ENCODE measurements at places on chromosomes 4 and X.

DNA sequence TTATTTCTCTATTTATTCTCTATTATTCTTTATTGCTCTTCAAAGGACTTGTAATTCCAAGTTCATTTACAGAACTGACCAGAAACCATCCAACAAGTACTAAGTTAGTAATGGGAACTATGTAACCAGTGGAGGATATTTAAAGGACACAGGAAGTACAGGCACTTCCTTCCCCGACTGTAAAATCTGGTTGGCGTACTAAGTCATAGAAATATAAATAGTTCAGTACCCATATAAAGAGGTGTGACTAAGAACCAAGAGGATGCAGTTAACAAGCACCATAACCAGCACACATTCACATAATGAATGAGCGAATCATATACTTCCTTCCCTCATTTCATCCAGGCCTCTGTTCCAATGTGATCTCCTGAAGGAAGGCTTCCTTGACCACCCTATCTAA, 3.6 kb upstream of the EIF4E start:
- DNase-seq = peak; percentile 57

- DNase-seq = no peak
Observed at GRCh38 chrX:49019599-49020249, 17.7 kb upstream of the GRIPAP1 start.

GRCh38 chr4:178632415-178632814, 1190.2 kb upstream of the AGA start:
- no peak for DNase-seq

DNA sequence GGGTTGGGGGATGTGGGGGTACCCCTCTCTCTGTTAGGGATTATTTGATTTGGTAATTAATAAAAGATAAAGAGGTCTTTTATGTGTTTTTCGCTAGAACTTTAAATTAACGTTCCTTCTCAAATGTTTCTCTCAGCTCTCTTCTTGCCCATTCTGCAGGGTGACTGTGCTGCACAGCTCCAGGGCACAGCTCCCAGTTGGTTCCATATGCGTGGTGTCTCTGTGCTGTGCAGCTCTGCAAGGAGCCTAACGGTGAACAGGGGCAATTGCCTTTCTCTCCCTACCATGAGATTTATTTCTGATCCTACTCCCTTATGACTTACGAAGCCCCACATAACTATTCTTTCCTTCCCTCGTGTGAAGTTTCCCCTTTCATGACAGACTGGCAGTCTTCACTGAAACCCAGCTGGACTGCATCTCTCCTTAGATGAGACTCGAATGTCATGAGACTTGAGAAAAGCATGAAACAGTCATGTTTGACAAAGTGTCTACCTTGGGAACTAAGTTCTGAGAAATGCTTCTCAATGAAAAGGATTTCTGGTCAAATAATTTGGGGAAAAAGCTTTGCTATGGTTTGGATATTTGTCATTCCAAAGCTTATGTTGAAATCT, 50.2 kb upstream of the SPRY1 start:
- no peak for DNase-seq

DNA sequence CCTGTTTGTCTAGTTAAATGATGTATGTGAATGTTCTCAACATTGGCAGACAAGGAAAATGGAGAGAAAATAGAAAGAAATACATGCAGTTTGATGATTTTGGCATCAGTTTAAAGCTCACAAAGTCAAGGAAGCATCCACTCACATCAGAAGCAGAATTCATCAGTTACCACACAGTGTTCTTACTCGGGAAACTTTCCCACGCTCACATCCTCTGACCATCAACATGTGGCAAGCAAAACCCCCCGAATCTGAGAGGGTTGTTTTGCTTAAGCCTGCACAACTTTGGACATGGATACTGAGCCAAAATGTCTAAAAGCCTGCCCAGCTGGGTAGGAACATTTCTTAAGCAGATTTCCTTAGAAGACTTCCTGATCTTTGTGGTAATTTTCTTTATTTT, 407.6 kb downstream of the ANKRD50 start:
- no peak for DNase-seq

DNA sequence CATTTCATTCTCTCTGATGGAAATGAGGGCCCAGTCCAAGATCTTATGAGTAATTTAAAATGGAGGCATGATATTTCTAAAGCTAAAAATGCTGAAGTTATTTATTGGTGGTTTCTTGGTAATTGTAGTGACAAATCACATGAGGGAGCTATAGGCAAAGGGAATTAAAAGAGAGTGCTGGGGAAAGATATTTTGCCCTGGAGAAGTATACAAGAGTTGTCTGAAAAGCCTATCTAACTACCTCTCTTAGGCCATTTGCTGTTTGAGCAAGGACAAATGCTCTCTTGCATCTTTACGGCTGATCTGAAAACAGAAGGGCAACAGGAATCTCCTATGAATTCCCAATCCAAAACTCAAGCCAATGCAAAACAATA, 89.4 kb downstream of the FMR1NB start:
- DNase-seq = no peak

All from HCEC 1CT (cell line).